ENCODE measurements at places on chromosomes 2 and 18.

GRCh38 chr18:32308493-32309120, 118.8 kb downstream of the MEP1B start:
- no peak for DNase-seq

GRCh38 chr2:190879474-190880377, 895 bp upstream of the GLS start:
- DNase-seq = no peak

DNA sequence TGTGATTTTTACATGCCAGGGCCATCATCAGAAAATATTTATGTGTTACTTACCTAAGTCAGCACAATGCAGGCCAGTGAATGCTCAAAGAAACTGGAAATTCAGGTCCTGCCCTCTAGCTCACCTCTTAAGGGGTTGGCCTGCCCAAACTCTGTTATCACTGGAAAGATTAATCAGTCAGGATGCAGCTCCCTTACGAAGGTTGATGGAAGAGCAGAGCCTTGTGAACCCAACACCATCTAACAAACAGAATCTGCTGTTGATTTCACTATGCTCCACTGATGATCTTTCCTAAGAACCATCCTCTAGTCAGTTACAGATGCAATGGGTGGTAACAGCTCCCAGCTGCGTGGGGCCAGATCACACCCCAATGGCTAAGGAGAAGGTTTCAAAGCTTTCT, 38.2 kb downstream of the SOX11 start:
- DNase-seq = no peak

- DNase-seq = no peak
These were observed 10.2 kb upstream of the PCARE start for GRCh38 chr2:29084554-29084953.

- no peak for DNase-seq
These were observed 277.9 kb upstream of the SIX3 start for GRCh38 chr2:44663471-44664073.

DNA sequence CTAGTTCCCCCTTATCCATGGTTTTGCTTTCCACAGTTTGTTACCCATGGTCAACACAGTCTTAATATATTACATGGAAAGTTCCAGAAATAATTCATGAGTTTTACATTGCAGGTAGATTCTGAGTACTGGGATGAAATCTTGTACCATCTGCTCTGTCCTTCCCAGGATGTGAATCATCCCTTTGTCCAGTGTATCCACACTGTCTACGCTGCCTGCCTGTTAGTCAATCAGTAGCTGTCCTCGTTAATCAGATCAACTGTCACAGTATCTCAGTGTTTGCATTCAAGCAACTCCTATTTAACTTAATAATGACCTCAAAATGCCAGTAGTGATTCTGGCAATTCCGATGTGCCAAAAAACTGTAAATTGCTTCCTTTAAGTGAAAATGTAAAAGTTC, 76.3 kb downstream of the DYNC1I2 start:
- DNase-seq = no peak

DNA sequence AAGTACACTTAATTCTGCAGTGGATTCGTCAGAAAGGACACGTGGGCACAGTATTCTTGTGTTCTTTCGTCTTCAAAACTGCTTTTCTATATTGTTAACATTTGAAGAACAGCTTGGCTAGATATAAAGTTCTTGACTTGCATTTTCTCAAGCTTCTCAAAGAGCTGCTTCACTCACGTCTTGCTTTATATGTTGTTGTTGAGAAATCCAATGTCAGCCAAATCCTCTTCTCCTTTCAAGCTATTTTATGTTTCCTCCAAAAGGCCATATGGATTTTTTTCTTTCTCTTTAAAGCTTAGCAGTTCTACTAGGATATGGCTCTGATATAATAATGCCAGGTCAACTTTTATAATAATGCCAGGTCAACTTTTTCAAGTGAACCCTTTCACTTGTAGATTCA, 65.5 kb upstream of the CYP1B1 start:
- DNase-seq = no peak

GRCh38 chr2:3522961-3523421, 3.7 kb upstream of the ADI1 start:
- no peak for DNase-seq

- no peak for DNase-seq
These were observed 43.6 kb downstream of the TSPYL6 start for GRCh38 chr2:54212456-54212855.
